ENCODE measurements at places on chromosomes 6 and 20.

GRCh38 chr6:115594891-115595290 is 465.8 kb downstream of the FRK start:
- no peaks in the 10 kb centered on the region for H3K4me1 ChIP-seq
- H3K36me3 ChIP-seq: no peaks in the 10 kb centered on the region
- H3K27ac ChIP-seq: no peak overlapping the region
- H3K4me3 ChIP-seq: no peak overlapping the region

GRCh38 chr6:26032340-26033084 is 54.7 kb upstream of the HFE start:
- H3K4me1 ChIP-seq: no peaks in the 10 kb centered on the region
- H3K36me3 ChIP-seq: no peaks in the 10 kb centered on the region
- peak overlapping the region; percentile 97 for H3K27ac ChIP-seq
- peak overlapping the region; percentile 85 for H3K4me3 ChIP-seq
- H3K27me3 ChIP-seq: no peaks in the 10 kb centered on the region
- DNase-seq: peak; percentile 49

DNA sequence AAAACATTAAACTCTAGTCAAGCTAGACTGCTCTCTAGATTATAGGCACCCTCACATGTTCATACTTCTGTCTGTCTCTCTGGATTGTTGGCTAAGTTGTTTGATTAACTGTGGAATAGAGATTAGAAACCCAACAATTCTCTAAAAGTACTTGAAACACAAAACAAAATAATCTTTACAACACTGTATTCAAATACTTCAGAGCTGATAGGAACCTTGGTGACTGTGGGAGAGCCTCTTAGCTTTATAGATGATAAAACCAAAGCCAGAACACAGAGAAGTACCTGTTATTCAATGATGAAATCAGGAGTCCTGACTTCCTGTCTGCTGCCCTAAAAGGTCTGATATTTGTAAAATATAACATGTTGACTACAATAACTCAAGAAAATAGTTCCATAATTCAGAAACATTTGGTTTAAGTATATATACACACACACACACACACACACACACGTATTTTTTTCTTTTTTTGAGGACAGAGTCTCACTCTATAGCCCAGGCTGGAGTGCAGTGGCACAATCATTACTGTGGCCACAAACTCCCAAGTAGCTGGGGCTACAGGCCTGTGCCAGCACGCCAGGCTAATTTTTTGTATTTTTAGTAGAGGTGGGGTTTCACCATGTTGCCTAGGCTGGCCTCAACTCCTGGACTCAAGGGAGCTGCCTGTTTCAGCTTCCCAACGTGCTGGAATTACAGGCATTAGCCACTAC is 222.0 kb downstream of the FUT9 start:
- no peaks in the 10 kb centered on the region for H3K27me3 ChIP-seq
- no peak for DNase-seq
- H3K27ac ChIP-seq: no peak overlapping the region
- peaks cover 3% of the 10 kb centered on the region for H3K4me1 ChIP-seq
- no peaks in the 10 kb centered on the region for H3K36me3 ChIP-seq

DNA sequence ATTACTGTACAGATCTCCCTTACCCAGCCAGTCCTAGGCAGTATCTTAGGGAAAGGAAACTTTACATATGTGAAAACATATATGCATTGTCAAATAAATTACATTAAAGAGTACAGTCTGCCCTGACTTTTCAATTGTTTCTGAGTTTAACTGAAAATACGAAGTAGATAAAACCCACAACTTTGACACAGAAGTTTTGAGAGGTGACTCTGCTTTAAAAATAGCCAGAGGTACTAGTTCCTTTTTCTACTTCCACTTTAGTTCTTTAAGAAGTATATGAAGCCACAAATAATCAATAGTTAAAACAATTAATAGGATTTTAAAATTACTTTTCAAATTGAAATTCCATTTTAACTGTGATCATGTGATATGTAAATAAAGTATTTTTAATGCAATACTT is 62.9 kb downstream of the BMP5 start:
- no peaks in the 10 kb centered on the region for H3K36me3 ChIP-seq
- H3K4me1 ChIP-seq: no peaks in the 10 kb centered on the region
- H3K27me3 ChIP-seq: no peaks in the 10 kb centered on the region

DNA sequence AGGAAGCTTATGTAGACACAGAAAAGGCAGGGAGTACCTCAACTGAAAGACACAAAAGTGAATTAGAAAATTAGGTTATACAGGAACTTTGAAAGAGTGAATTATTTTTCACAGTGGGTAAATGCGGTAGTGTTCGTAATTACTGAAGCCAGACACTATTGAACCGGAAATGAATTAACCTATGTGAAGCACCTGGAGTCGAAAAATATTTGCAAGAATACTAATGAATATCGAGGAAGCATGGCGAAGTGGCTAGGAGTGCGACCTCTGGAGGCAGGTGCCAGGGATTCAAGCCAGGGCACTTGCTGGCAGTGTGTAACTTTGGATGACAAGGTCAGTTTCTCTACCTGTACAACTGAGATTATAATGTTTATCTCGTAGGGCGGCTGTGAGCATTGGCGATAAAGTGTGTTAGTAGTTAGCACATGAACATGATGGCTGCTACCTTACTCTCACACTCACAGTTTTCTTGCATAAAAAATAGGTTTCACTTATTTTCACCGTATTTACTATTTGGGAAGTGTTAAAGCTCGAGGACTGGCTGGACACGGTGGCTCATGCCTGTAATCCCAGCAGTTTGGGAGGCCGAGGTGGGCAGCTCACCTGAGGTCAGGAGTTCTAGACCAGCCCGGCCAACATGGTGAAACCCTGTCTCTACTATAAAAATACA is 567 bp upstream of the SLC18B1 start:
- H3K27ac ChIP-seq: no peak overlapping the region
- H3K36me3 ChIP-seq: peaks cover 7% of the 10 kb centered on the region
- H3K4me3 ChIP-seq: peak overlapping the region; percentile 75
- no peaks in the 10 kb centered on the region for H3K4me1 ChIP-seq

GRCh38 chr6:117711369-117711768 is 36.1 kb downstream of the NUS1 start:
- H3K27ac ChIP-seq: no peak overlapping the region
- no peaks in the 10 kb centered on the region for H3K27me3 ChIP-seq
- H3K36me3 ChIP-seq: peaks cover 17% of the 10 kb centered on the region
- H3K4me1 ChIP-seq: no peaks in the 10 kb centered on the region
- no peak overlapping the region for H3K4me3 ChIP-seq

DNA sequence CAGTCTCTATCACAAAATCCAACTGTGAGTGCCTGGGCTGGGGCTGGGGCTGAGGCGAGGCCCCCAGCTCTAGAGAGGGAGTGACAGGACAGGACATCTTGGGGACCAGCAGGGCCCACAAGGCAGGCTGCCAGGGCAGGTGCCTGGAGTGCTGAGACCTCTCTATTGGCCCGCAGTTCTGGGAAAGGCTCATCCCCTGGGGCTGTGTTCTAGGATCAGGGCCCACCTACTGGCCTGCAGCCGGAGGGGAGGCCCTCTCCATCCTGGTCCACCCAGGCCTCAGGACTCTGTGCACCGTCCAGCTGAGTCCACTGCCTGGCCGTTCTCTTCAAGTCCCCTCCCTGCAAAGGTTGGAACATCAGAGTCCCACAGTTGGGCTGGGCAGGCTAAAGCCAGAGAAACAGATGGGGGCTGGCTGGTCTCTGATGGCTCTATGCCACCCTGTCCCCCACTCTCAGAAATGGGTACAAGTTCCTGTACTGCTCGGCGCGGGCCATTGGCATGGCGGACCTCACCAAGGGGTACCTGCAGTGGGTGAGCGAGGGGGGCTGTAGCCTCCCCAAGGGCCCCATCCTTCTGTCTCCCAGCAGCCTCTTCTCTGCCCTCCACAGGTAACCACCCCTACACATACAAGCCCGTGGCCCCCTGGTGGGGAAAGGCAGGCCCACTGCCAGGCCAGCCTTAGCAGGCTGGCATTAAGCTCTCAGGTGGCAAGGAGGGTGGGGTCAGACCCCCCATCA is 9.0 kb downstream of the EMILIN3 start:
- no peaks in the 10 kb centered on the region for H3K27me3 ChIP-seq
- no peak overlapping the region for H3K27ac ChIP-seq
- no peak overlapping the region for H3K4me3 ChIP-seq

DNA sequence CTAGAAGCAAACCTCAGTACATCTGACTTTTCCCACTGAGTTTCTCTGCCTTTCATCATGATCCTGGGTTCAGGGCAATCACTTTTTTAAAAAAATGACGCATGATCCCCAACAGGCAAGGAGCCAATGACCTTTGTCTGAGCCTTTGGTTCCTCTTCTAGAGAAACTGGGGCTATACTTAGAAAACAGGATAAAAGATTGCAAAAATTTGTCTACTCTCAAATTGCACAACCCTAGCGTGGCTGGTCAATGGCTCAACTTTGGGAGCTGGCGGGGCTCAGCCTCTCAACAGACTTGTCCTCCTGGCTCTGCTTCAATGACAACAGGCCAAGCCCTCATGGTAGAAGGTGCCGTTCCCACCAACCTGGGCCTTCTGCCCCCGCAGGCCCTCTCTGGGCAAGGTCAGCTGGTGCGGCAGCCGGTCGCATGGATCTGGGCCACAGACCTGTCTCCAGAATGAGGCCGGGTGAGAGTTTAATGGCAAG is 48.7 kb downstream of the PDYN start:
- no peaks in the 10 kb centered on the region for H3K27me3 ChIP-seq
- no peak overlapping the region for H3K4me3 ChIP-seq
- no peak overlapping the region for H3K27ac ChIP-seq
- no peaks in the 10 kb centered on the region for H3K36me3 ChIP-seq
- H3K4me1 ChIP-seq: no peaks in the 10 kb centered on the region

- no peaks in the 10 kb centered on the region for H3K4me1 ChIP-seq
- no peaks in the 10 kb centered on the region for H3K27me3 ChIP-seq
- no peak overlapping the region for H3K27ac ChIP-seq
Observed at GRCh38 chr6:17869753-17870050, 117.7 kb downstream of the KIF13A start.

DNA sequence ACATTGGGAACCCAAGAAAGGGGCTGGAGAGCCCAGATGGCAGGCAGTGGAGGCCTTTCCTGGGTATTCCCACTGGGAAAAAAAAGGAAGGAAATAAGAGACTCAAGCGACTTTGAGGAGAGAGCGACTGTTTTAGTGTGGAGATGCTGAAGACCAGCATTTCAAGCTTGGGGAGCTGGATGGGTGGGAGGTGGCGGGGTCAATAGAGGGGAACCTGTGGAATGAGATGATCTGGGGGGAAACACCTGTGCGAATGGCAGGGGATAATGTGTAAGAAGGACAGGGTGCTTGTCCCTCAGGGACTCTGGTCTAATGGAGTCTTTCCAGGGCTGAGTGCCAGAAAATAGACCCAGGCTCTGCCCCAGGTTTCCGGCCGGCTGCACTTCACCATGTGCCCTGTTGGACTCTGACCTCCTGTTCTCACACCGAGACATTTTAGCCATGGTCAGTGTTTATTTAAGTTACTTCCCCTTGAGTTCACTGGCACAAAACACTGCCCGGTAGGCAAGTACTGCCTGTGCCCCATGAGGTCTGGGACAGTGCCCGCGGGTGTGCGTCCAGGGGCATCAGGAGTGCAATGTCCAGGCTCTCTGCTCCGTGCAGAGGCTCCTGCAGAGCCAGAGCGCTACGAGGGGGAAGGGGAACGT is 50.4 kb upstream of the NKX2-2 start:
- no peaks in the 10 kb centered on the region for H3K4me1 ChIP-seq
- H3K27ac ChIP-seq: no peak overlapping the region
- H3K27me3 ChIP-seq: no peaks in the 10 kb centered on the region

DNA sequence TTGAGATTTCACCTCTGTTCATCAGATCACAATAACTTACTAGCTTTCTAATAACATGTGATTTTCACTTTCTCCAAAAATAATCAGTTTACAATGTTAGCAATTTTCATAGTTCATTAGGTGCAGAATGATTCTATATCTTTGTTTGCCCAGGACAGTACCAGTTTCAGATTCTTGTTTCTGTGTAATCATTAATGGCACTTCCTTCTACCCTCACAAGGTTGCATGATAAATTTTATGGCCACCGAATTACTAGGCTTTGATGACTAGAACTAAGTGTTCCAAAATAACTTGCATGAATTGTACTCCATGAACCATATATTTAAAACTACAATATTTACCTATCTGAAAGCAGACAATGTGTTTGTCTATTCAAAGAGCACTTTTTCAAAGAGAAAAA is 442.3 kb downstream of the EPHA7 start:
- no peak overlapping the region for H3K4me3 ChIP-seq
- DNase-seq: no peak
- no peaks in the 10 kb centered on the region for H3K36me3 ChIP-seq
- H3K27me3 ChIP-seq: no peaks in the 10 kb centered on the region
- H3K27ac ChIP-seq: no peak overlapping the region

DNA sequence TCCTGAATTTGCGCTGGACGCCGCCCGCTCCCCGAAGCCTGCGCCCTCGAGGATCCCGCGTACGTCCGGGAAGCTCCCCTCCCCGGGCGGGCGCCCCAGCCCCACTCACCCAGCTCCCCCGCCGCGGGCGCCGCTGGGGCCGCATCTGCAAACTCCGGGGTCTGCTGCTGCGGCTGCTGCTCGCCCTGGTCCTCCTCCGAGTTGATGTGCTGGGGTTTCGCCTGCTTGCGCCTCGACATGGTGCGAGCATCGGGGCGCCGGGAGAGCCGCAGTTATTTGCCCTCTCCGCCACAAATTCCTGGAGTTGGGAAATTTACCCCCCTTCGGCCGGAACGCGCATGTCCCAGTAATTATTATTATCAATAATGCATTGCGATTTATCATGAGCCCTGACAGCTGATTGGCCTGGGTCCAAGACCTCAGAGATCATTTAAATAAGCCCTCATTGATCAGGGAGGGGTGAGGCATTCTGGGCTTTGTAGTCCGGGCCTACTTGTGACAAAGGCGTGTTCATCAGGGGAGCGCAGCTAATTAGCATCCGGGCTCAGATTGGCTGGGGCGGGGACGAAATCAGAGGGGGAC is at the start of gene SALL4:
Gene SALL4, minus strand, starts transcription at position 352 of the 582 bp plus-strand sequence. Its CDS starts 113 bp downstream, at position 239.
- peaks cover 7% of the 10 kb centered on the region for H3K36me3 ChIP-seq
- H3K27me3 ChIP-seq: no peaks in the 10 kb centered on the region
- no peaks in the 10 kb centered on the region for H3K4me1 ChIP-seq
- H3K27ac ChIP-seq: peak within 1 kb of the TSS; percentile 88
- H3K4me3 ChIP-seq: peak within 1 kb of the TSS; percentile 97

- peak; percentile 45 for DNase-seq
- H3K4me1 ChIP-seq: peaks cover 6% of the 10 kb centered on the region
- no peaks in the 10 kb centered on the region for H3K27me3 ChIP-seq
- H3K36me3 ChIP-seq: no peaks in the 10 kb centered on the region
- H3K27ac ChIP-seq: no peak overlapping the region
- no peak overlapping the region for H3K4me3 ChIP-seq
Observed at GRCh38 chr6:88730611-88731011, 232.8 kb downstream of the RNGTT start.

GRCh38 chr6:154591234-154591633 is 80.7 kb upstream of the CNKSR3 start:
- no peak overlapping the region for H3K4me3 ChIP-seq
- no peak for DNase-seq
- H3K4me1 ChIP-seq: no peaks in the 10 kb centered on the region

DNA sequence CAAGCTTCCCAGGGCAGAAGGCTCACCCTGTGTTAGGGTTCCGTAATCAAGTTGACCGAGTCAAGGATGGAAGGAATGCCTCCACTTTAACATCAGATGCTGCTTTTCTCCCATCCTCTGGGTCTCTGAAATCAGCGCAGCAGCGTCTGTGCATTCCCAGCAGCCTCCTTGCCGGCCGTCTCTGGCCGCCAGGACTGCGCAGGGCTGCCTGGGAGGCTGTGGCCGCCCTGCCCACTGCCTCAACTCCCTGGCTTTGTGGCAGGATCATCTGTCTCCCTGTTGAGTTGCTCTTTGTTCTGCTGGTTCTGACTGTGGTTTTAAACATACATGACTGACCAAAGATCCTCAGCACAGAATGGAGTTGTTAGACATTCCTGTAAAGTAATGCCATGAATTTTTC is 56.5 kb downstream of the DLL1 start:
- no peak overlapping the region for H3K27ac ChIP-seq
- no peak for DNase-seq
- H3K4me1 ChIP-seq: no peaks in the 10 kb centered on the region
- H3K36me3 ChIP-seq: no peaks in the 10 kb centered on the region
